ENCODE measurements at places on chromosomes 11 and 22.

DNA sequence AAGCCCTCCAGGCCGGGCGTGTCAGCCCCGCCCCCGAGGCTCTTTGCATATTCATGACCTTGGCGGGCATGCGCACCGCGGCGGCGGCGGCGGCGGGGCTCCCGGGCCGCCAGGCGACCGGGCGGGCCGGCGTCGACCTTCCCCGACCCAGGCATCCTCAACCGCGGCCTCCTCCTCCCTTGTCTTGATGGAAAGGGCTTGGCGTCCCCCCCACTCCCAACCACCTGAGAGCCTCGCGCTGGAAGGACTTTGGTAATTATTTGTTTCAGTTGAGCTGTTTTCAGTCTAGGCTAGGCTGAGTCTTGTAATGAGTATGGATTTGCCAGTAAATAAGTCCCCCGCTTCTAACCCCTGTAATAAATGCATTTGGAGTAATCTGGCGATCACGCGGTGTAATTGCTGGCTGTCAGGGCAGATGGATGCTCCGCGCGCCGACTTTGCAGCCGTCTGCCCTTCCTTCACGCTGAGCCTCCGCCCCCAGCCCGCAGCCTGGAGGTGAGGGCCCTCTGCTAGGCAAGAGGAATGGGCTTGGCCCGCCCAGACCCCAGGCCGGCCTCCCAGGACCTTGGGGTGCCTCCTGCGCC is 25.2 kb downstream of the FLRT1 start:
- peak; percentile 17 for DNase-seq

- no peak for DNase-seq
Observed at GRCh38 chr11:69542314-69543168, 61.1 kb downstream of the LINC01488 start.

- peak; percentile 5 for DNase-seq
Observed at GRCh38 chr22:31055635-31056159, 25.4 kb upstream of the SMTN start.

GRCh38 chr22:41410311-41410751 is 28.6 kb downstream of the TEF start:
- DNase-seq = no peak

DNA sequence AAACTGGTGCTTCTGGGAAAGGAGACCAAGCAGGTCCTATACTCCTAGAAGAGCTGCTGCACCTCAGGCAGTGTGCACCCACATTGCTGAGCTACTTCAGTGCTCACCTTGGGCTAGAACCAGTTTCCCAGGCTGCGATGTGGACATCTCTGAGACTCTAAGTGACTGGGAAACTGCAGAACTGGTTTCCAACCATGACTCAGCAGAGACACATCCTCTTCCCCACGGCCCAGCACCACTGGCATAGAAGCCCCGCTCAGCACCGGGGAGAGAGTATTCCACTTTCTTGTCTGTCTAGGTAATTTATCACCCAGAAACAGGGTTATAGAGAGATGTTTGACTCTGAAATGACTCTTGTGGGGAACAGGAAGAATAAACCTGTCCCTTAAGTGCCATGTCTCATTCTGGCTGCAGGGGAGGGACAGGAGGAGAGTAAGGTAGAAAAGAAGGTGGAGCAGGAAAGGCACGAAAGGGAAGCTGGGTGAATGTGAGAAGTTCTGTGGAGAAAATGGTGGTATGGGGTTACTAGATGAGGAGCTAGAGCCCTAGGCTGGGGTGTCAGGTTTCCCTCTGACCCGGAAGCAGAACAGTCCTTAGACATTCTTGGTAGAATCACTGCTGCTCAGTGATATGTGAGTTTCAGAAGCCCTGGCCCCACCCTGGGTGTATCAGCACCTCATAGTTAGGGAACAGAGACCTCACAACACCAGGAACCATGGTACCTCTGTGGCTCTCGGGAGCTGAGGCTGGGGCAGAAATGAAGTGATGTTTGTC is 340.4 kb upstream of the NCAM1 start:
- no peak for DNase-seq

DNA sequence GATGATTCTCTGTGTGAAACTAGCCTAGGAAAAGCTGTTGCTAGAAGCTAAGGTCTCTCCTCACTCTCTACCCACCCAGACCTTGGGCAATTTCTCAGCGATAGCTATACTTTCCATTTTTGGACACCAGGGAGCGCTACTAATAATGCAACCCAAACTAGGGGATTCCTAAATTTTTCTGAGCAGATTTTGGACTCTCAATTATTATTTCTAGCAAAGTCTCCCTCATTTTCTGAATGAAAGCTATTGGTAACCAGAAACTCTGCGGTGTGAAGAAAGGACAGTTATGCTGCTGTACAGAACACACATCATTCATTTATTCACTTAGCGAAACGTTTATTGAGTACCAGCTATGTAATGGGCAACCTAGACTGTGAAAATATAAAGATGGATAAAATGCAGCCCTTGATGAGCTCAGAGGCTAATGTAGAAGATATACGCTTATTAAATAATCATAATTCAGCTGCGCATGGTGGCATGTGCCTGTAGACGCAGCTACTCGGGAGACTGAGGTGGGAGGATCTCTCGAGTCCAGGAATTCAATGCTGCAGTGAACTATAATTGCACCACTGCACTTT is 6.1 kb upstream of the STIM1 start:
- DNase-seq = peak; percentile 30

DNA sequence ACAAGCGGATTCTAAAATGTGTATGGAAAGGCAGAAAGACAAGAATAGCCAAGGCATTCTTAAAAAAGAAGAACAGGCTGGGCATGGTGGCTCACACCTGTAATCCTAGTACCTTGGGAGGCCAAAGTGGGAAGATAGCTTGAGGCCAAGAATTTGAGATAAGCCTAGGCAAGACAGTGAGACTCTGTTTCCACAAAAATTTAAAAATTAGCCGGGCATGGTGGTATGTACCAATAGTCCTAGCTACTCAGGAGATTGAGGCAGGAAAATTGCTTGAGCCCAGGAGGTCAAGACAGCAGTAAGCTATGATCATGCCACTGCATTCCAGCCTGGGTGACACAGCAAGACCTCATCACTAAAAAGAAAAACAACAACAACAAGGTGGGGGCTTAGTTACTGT is 46.0 kb upstream of the PPP2R1B start:
- DNase-seq = no peak

GRCh38 chr11:76123248-76123647 is 83.1 kb downstream of the WNT11 start:
- no peak for DNase-seq

DNA sequence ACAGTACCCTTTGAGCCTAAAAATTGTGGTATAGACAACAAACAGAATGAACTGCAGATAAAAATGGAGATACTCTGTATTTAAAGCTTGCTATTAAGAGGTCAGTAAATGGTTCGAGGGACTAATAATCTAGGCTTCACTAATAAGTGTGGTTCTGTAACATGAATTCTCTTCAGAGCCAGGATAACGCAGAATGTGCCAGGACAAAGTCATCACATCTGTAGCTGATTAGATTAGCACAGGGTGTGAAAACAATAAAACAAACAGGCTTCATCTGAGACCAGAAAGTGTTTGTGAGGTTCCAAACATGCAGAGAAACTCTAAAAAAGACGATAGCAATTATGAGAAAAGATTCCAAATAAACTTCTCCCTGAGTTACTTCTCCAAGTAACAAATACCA is 89.1 kb upstream of the LUZP2 start:
- DNase-seq = no peak

DNA sequence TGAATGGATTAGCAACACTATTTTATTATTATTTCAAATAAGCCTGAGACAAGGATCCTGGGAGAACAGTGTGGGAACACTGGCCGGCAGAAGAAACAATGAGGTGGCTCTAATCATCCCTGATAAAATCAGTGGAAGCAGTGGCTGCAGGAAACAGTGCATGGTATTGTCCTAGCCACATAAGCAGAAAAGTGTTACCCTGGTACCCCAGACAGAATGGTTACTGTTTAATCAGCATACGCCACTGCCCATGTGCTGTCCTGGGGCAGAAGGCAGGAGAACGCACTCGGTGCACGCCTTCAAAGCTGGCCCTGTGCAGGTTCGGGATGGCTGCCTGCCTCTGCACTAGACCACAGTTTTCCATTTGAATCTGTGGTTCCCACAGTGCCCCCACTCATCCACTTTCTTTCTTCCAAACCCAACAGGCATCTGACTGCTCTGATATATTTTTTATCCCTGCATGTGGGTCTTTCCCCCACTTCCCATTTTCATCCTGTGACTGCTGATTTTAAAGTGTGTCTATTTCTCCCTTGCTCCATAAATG is 25.7 kb downstream of the OPCML start:
- no peak for DNase-seq

GRCh38 chr11:102666331-102666957 is 39.1 kb downstream of the MMP27 start:
- DNase-seq = no peak

DNA sequence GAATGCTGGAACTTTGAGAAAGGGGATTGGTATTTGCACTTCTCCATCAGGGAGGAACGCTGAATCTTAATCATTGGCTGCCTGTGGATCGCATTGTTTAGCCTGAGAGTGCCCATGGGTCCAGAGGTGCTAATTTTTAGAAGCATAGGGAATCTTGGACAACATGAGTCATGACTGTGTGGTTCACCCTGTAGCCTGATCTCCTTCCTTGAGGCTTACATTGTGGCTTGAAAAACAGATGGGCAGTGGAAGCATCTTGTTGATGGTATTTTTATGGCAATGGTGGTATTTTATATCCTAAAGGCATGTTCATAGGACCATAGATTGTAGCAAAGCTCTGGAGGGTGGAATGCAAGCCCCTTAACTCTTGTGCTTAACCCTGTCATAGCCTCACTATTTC is 99.2 kb upstream of the DBX1 start:
- DNase-seq = no peak

GRCh38 chr22:29387921-29388758 is at the start of gene AP1B1:
Gene AP1B1 (minus strand): TSS chr22:29388570. CDS start chr22:29367243, 21,327 bp downstream.
- DNase-seq = peak; percentile 85

GRCh38 chr11:61524963-61525587 is 16.5 kb downstream of the LRRC10B start:
- no peak for DNase-seq

DNA sequence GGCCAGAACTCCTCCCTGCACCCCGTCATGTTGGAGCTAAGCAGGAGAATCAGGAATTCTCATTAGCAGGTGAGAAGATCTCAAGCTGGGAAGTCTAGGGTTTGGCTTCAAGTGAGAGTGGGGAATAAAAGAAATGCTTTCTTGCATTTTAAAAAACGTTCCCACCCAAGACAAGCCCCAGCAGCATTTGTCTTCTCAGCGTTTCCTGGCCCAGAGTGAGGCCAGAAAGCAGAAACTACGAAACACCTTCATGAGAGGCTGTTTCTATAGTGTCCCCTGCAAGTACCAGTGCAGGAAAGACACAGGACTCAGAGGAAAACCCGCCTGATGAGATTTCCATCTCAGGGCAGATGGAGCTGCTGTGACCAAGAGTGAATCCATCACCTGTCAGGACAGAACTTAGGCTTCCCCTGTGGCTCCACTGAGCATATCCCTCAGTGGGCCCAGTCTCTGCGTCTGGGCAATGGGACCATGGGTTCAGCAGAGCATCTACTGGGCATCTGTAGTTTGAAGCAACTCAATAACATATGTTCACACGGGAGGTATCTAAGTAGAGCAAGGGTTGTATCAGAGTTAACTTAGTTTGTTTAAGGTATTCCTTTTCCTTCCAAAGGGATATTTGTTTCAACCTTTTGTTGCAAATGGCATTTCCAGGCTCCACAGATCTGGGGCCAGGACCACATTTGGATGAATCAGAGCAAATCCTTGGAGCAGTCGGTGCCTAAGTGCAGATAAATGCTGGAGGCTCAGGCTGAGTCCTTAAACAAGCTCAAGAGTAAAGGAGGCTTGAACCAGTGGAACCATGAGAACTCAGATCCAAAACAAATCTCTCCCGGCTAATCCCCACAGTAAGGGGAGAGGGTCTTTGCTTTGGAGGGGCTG is 548.3 kb downstream of the MIAT start:
- DNase-seq = no peak

DNA sequence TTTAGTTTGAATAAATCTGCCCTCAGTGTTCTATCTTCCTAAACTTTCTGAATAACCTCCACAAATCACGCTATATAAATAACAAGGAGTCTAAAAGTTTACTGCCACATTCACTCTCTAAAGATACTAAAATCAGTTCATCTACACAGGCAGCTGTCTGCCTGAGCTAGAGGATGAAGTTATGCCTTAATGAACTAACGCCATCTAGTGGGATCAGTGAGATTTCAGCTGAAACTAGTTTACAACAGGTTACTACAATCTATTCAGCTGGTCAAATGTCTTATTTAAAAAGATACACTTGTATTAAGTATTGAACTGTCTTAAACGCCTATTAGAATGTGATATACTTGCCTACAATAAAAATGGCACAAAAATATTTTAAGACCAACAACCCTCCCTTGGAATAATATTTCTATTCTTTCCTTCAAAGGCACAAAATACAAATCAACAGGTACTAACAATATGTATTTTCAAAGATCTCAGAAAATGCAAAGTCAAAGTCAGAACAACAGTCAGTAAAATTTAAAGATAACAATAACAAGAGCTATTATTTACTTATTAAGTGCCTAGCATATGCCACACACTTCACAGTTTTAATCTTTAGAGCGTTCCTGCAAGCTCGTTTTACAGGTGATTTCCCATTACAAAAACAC is 84.1 kb downstream of the LARGE2 start:
- DNase-seq = no peak

GRCh38 chr22:41092847-41093411 is 537 bp downstream of the EP300 start:
- DNase-seq = peak; percentile 49

DNA sequence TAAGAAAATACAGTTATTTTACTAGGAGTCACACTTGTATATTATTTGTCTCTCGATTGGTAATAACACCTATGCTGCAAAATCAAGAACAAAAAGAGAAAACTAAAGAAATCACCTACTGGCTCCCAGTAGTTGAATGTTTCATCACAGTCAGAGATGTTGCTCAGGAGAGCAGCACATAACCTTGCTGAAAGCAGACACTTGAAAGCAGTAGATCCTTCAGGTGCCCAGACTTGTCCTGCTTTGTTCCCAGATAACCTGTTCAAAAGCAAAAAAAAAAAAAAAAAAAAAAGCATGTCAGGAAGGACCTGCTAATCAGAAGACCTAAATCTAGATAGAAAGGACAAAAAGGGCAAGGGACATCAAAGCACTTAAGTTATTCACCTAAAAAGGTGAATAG is 1.3 kb downstream of the ALG9 start:
- DNase-seq = no peak

- DNase-seq = no peak
Observed at GRCh38 chr22:49344656-49345055, 483.0 kb downstream of the BRD1 start.

DNA sequence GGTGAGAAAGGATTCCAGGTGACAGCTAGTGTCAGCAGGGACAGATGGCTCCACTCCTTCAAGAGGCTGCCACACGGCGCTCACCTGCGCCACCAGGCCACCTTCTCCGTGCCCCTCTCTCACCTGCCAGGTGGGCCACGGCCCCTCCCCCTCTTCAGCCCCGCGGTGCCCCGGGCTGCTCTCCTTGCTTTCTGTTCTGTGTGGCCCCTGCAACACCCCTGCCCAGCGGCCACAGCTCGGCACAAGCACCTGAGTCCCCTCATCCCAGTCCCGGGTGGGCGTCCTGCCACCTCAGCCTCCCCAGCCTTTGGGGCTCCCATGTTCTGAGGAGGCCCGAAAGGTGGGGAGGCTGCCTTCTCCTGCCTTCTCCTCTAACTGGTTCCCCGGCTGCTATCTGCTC is 46.4 kb downstream of the APOL1 start:
- DNase-seq = no peak
